ENCODE measurements at places on chromosomes 3 and 15.

GRCh38 chr15:25946241-25946805 is 83.2 kb upstream of the ATP10A start:
- DNase-seq = no peak

DNA sequence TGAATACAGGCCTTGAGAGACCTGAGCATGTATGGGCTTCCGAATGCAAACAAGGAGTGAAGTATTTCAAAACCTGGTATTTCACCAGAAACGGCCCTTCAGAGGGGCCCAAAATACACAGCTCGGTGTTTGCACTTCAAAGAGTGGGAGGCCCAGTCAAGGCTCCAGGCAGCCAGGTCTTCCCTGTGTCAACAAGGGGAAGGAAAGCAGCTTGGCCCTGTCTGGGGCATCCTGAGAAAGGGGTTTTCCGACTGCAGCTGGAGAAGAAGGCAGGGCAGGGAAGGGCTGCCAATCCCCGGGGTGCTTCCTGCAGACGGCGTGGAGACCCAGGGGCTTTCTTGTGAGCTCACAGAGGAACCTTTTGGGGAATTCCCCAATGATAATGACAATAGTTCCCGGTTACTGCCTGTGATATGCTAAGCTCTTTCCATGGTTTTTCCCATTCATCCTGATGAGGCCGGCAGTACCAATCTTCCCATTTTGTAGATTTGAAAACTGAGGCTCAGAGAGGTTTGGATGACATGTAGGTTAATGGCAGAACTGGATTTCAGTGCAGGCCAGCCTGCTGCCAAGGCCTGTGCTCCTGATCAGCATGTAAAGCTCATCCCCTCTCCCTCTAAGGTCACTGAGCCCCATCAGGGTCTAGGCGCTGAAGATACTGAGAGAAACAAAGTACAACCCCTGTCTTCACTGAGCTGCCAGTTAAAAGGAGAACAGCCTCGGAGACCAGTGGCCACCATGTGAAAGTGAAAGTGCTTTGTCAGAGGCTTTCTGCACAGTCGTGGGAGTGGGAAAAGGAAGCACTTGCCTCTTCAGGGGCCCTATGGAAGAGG is 43.0 kb upstream of the TLE3 start:
- no peak for DNase-seq

- no peak for DNase-seq
These were observed 127.6 kb downstream of the ARNT2 start for GRCh38 chr15:80531796-80532195.

GRCh38 chr15:33971811-33972210 is 3.5 kb downstream of the CHRM5 start:
- DNase-seq = no peak

DNA sequence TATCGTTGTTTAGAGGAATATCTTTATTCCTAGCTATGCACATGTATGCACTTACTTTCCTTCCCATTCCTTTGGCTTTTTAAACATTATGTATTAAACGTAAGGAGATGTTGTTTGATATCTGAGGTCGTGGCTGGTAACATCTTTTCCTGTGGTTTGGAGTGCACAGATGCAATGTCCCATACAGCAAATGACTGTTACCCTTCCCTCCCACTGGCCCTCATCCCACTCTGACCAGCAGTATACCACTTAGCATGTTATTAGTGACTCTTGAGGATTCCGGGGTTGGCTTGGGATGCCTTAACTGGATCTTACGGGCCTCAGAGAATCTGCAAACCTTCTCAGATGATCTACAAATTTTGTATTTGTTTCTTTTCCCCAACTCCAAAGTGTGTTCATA is 34.5 kb downstream of the TGFBR2 start:
- no peak for DNase-seq

- no peak for DNase-seq
These were observed 4.4 kb upstream of the PLSCR2 start for GRCh38 chr3:146473726-146474125.

GRCh38 chr3:37779289-37780152 is 82.2 kb upstream of the CTDSPL start:
- DNase-seq = no peak

- no peak for DNase-seq
These were observed 32.8 kb upstream of the MFSD1 start for GRCh38 chr3:158768881-158769543.

DNA sequence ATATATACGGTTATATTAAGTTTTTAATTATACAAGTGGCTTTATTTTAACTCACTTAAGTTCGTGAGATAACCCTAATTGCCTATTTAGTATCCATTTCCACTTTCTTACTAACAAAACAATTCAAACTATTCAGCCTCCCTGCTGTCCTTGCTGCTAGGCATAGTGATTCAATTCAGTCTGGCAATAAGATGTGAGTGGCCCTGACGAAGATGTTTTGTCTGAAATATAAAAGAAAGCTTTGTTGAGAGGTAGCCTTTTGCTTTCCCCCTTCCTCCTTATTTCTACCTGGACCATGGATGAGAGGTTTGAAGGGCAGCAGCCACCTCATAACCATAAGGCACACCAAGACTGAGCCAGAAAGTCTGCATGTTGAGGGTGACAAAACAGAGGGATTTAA is 89.3 kb upstream of the TRIM42 start:
- no peak for DNase-seq

DNA sequence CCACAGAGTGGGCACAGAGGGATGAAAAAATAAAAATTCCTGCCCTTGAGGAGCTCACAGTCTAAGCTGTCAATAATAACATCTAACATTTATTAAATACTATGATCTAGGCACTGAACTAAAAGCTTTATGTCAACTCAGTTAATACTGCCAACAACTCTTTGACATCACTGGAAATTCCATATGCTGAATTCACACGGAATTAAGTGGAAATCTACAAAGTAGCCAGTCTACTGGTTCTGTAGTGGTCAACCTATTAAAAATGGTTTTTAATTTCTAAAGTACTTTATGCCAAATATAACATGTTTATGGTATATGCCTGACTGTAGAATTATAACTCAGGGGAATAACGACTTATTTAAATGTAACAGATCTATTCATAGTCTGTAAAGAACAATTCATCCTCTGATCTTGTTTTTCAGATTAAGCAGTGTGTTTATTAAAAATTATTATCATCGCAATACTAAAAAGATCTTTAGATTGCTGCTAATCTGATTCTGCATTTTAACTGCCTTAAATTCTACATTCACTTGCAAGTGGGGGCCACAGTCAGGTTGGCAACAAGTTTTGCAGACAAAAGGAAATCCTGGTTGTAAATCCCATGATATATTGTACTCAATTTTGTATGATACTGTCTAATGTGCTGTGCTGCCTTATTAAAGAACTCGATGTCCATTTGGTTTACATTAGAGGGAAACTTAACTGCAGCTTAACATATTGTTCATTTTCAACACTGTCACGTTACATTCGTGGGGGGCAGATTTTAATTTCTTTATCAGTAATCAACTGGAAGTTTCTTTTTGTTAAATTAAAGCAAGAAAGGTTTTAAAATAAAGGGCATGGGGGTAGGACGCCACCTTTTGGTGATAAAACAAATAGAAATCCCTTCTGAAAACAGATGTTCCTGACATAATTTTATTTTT is 2.6 kb upstream of the FOXP1 start:
- DNase-seq = no peak

- DNase-seq = no peak
These were observed 23.0 kb downstream of the HSPBAP1 start for GRCh38 chr3:122770521-122771202.

All from activated CD8-positive, alpha-beta memory T cell treated with anti-CD3 and anti-CD28 coated beads for 1 hour (primary cell).